GDM1 (cell line): ENCODE measurements at places on chromosomes 16 and 17.

DNA sequence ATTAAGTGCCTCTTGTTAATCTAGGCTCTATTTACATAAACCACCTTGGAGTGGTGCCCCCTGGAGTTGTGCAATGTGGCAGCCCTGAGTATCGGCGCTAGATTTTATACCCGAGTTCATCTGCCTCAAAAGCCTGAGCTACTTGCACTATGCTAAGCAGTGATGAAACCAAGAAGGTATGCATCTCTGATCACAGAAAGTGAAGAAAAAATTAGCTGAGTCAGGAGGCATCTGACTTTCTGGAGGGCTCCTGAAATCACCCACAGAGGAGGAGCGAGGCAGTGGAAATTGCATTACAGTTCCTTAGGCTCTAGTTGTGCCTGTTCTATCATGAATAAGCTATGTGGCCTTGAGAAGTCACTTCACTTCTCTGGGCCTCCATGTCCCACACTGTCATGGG is 80.3 kb upstream of the PSMD7 start:
- DNase-seq: no peak

DNA sequence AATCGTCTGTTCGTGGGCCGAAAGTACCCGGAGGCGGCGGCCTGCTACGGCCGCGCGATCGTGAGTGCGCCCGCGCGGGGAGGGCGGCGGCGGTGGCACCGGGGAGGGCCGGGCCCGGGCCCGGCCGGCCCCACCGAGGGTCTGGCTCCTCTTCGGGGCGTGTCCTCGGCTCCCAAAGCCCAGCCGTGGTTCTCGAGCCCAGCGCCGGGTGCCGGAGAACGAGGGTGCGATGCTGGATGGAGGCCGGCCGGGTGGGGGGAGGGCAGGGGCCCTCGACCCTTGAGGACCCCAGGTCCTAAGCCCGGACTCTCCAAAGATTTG is 375 bp downstream of the STUB1 start:
- DNase-seq: no peak

DNA sequence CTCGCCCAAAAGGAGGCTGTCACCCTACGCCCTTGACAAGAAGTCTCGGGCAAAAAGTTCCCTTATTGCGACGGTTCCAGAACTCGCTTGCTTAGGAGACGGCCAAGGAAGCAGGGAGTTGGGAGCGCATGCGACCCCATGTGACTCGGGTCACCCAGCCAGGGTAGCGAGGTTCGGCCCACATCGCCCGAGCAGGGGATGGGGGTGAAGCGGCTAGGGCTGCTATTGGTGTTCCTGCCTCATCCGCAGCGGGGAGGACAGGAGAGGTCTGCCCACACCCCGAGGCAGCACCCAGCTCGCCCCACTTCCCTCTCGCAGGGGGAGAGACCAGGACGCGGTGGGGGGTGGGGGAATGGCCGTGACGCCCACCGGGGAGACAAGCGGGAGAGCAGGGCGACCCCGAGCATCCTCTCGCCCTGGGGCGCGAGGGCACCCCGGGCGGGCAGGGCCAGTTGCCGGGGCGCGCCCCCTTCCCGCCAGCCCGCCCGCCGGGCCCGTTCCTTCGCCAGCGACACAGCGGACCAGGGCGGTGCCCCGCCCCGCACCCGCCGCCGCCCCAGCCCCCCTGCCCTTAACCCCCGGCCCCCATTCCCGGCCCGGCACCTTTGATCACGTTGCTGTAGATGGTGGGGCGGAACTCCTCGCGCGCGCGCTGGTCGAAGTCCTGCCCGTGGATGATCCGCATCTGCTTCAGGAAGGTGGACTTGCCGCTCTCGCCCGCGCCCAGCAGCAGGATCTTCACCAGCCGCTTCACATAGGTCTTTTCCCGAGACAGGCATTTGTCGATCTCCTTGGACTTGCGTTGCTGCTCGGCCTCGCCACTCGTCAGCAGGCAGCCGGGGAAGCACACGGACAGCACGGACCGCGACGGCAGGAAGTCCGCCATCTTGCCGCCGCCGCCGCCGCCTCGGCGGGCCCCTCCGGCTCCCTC is 567 bp downstream of the GNA13 start:
- no peak for DNase-seq

GRCh38 chr16:68469796-68470460 is 21.6 kb upstream of the SMPD3 start:
- peak; percentile 52 for DNase-seq

DNA sequence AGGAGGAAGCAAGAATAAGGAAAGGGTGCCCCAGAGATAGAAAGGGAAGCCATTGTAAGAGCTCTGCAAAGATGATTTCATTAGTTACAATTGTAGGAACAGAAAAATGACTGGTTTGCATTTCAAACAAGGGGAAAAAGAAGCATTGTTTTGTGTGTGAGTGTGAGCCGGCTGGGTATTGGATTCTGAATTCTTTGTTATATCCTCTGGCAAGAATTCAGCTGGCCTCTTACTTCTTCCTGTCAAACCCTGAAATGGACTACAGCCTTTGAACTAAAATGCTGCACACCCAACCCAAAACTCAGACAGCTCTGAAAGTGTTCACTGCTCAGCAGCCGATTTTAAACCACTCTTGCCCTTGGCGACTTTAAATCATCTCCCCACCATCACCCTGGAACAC is 461.3 kb downstream of the PMP22 start:
- DNase-seq: no peak

GRCh38 chr16:50864386-50864785 is 122.5 kb downstream of the CYLD start:
- DNase-seq: no peak

- peak; percentile 34 for DNase-seq
Measured at GRCh38 chr16:66894948-66895688, 14.8 kb downstream of the PDP2 start.

GRCh38 chr17:11644265-11645212 is 46.3 kb downstream of the DNAH9 start:
- peak; percentile 32 for DNase-seq

- no peak for DNase-seq
Measured at GRCh38 chr17:41863074-41863848, 2.0 kb downstream of the KLHL11 start.

DNA sequence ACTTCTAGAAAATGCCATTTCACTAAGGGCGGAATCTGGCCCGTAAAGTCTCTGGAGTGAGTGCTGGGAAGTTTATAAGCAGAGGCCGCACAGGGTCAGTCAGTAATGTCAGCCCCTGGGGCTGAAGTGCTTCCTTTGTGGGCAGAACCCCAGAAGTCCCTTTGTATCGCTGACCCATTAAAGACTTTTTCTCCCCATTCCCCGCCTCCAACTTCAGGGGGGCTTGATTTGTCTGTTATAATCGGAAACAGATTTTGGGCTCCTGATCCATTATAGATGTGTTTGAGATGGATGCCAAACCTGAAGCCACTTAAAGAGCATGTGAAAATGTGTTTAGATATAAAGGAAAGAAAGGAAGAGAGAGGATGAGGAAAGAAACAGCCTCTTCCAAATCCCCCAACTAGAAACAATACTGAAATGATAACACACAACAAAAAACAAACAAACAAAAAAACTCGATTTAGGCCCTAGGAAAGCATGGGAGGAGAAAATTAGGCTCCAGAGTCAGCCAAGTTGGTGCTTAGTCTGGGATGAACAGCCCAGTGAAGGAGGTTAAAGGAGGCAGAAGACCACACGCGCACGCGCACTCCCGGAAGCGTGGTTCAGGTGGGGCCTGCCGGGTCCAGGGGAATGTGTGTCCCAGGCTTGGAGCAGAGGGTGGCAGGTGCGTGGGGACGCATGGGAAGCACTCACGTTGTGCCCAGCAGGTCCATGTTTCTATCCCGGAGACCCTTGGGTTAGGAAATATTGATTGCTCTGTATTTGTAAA is 27.1 kb downstream of the MSI2 start:
- DNase-seq: no peak

DNA sequence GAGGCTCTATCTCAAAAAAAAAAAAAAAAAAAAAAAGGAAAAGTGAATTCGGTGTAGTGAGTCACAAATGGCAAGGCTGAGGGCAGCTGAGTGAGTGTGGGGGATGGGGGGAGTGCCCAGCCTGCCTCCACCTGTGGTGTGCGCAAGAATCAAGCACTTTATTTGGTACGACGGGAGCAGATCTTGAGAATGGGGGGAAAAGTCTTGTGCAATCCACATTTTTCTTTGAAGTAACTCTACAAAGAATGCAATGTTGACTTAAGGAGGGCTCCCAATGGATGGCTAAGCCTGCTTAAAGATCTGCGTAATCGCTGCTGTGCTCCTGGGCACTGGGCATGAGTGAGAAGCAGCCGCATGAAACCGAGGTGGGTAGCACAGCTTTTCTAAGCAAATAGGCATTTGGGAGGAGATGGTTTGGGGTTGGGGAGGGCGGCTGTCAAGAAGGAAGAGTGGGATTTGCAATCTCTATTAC is 28.2 kb downstream of the ATP2C2 start:
- DNase-seq: no peak
